ENCODE measurements at places on chromosomes 5 and 9.

GRCh38 chr5:40572937-40573336, 106.8 kb upstream of the PTGER4 start:
- DNase-seq, result no peak

DNA sequence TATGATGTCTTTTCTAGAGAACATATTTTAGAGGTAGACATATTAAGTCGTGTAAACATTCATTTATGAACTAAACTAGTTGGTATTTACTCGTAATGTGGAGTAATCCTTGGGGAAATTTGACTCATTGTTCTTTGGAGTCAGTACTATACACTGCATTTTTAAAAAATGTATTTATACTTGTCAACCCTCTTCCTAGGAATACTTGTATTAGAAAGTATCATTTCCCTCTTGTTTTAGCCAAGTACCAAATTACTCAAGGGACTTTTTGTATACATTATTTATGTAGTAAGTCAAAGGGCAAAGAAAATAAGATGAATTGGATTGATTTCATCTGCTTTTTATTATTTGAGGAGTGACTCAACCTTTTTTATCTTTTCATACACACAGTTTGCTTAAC, 248.1 kb upstream of the IZUMO3 start:
- DNase-seq, result no peak

GRCh38 chr9:121067640-121068039, 7.1 kb upstream of the CNTRL start:
- no peak for DNase-seq

DNA sequence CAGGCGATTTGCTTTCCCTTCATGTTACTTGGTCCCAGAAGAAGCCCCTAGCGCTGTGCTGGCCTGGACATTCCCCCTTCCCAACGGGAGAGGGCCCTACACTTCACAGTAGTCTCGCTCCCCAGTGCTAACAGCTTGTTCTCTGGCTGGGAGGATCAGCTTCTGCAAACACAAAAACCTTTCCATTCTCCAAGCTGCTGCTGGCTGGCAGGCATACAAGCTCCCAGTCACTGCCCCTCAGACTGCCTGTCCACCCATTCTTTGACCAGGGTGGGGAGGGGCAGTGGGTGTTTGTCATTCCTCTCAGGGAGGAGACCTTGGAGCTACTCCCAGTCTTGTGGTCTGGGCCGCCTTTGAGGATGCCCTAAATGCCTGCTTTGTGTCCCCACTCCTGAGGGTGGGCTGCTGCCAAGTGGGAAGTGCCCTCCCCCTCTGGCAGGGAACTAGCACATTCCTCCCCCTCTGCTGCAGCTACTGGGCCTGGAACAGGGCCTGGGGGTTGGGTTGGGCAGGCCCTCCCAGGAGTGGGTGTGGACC, 20.8 kb downstream of the ENHO start:
- DNase-seq, result no peak

DNA sequence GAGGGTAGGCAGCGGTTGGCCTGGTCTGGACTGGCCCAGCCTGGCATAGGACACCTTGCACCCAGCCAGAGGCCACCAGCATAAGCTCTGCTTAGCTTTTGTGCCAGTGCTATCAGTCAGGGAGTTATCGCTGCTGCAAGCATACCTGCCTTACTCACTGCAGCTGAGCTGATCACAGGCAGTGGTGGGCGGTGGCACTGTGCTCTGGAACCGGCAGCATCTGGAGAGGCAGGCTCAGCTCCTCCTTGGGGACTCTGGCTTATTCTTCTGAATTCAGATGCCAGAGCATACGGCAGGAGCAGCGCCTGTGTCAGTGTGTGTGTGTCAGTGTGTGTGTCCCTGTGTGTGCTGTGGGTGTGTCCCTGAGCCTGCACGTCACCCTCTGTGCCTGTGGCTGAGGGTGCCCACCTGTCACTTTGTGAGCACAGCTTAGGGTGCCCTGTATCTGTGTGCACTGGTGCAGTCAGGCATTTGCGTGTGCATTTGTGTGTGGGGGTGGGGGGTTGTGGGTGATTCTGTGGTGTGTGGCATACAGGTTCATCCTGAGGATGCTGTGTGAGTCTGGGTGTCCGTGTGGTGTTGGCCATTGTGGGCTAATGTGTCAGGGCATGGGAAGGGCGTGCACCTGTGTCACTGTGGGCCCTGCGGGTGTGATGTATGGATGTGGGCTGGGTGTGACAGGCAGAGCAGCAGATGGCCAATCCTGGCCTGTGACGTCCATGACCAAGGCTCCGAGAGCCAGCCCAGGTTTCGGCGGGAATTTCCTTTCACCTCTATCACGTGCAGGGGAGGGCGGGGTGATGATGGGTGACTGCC, 23.5 kb downstream of the LMX1B start:
- no peak for DNase-seq

GRCh38 chr9:32954642-32955041, 46.8 kb downstream of the APTX start:
- DNase-seq, result no peak

- no peak for DNase-seq
These were observed 98.7 kb upstream of the MPDZ start for GRCh38 chr9:13378154-13378553.

- DNase-seq, result no peak
These were observed at the start of gene AGXT2 for GRCh38 chr5:35047785-35048404. AGXT2 (minus strand) TSS chr5:35047949; CDS start chr5:35047892, 57 bp downstream.

- DNase-seq, result no peak
These were observed 105.7 kb downstream of the SPRY4 start for GRCh38 chr5:142219146-142219545.

DNA sequence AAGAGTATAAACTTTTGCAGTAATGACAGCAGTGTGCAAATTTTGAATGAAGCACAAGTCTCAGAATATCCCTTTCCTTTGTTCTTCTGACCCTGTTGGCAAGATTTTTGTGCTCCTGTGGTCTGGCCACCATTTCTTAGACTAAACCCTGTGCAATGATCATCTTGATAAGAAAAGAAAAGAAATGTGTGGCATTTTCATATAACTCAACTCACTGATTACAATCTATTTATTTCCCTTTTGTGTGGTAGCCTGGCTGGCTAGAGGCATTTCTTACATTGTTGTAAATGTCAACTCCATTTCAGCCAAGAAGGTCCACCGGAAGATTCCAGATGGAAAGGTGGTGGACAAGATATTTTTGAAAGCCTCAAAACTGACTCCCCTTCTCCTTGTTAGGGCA, 41.9 kb downstream of the ADCY2 start:
- no peak for DNase-seq

GRCh38 chr5:95027775-95028174, 257.1 kb downstream of the MCTP1 start:
- DNase-seq, result no peak

GRCh38 chr9:87290241-87291052, 207.2 kb upstream of the DAPK1 start:
- no peak for DNase-seq

GRCh38 chr9:35464141-35465025, 25.5 kb upstream of the RUSC2 start:
- DNase-seq, result no peak

GRCh38 chr5:38775218-38775840, 70.5 kb upstream of the OSMR start:
- DNase-seq, result no peak

DNA sequence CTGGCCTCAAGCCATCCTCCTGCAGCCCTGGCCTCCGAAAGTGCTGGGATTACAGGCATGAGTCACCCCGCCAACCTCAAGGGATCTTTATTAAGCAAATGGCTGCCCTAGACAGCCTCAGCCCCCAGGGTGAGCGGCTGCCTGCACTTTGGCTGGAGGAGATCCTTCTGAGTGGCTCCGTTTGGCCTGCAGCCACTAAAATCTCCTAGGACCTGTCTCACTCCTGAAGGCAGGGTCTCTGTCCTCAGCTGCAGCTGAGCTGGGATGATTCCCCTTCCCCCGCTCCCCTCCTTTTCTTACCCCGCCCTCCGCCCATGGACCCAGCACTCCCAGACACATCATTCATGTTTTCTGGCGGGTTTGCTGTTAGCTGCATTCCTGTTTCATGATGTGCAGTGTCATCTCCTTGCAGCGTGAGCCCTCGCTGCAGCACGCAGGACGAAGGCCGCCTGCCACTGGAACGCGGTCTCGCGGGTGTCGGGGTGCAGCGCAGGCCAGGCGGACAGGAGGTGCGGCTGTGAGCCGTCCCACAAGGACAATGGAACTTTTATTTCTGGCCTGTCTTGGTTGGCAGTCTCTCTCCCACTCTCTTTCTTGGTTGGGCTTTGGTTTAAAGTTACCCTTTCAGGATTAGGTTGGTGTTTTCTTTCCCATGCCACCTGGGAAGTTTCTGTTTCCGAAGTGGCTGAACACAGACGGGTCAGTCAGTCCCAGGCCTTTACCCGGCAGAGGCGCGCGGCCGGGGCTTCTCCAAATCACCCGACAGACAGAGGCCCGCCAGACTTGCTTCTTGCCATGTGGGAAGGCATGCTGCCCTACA, 137.1 kb downstream of the FOXD1 start:
- peak; percentile 81 for DNase-seq

All from T1000 (cell line).